ENCODE measurements at places on chromosomes 4 and X.

DNA sequence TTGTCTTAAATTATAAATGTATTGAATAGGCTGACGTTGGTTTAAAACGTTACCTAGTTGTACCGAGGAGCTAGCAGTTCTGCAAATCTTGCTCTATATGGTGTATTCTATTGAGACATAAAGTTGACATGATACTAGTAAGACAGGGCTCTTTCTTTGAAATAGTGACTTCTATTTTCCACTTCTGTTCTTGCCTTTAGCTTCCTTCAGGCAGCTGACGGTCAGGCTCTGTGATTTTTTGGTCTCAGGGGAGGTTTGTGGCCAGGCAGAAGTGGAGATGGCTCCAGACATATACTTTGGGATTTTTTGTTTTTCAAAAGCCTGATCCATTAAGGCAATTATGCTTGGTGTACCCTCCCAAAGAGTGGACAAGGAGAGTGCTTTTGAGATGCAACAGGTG, 95.2 kb downstream of the SLC34A2 start:
- DNase-seq: no peak

GRCh38 chr4:55795341-55795740, 24.2 kb upstream of the EXOC1L start:
- DNase-seq: no peak

DNA sequence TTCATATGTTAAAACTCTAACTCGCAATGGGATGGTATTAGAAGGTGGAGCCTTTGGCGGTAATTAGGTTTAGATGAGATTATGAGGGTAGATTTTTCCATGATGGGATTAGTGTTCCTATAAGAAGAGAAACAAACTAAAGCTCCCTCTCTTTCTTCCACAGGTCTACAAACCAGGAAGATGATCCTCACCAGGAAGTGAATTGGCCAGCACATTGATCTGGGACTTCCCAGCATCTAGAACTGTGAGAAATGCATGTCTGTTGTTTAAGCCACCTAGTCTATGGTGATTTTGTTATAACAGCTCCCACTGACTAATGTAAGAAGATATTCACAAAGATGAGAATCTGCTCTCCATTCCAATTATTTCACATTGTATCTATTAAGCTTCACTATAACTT, 2266.9 kb downstream of the PCDH7 start:
- DNase-seq: no peak

DNA sequence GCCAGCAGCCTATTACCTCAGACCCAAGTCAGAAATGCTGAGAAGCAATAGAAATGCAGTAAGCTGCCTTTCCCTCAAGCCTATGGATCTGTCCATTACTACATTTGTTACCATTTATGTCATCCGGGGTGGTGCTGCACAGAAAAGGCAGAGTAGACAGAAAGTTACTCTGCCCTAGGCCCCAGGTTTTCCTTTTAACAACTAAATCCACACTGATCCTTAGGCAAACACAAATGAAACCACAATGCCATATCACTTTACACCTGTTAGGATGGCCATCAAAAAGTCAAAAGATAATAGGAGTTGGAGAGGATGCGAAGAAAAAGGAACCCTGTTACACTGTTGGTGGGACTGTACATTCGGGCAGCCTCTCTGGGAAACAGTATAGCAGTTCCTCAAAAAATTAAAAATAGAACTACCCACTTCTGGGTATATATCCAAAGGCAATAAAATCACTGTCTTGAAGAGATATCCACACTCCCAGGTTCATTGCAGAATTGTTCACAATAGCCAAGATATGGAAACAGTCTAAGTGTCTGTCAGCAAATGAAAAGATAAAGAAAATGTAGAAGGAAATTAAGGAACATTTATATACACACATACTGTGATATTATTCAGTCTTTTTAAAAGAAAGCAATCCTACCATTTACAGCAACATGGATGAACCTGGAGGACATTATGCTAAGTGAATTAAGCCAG, 186.3 kb downstream of the NWD2 start:
- no peak for DNase-seq

GRCh38 chrX:2523911-2524310, 23.1 kb upstream of the DHRSX start:
- no peak for DNase-seq

DNA sequence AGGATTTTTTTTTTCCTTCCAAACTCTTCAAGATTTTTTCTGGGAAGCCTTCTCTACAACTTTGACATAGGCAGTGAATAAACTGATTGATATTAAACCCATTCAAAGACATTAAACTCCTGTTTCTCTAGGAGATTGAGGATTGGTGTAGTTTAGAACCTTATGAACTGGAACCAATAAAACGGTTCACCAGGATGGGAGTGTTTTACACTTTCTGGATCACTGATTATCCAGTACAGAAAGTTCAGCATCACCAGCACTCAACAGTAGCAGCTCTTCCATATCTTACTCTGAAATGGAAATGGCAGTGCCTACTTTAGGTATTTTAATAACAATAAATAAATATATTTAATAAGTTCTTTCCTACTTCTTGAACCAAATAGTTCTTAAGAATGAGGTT, 76.7 kb downstream of the BMPR1B start:
- DNase-seq: no peak

- no peak for DNase-seq
These were observed 1.4 kb downstream of the KLHL34 start for GRCh38 chrX:21656587-21657317.

DNA sequence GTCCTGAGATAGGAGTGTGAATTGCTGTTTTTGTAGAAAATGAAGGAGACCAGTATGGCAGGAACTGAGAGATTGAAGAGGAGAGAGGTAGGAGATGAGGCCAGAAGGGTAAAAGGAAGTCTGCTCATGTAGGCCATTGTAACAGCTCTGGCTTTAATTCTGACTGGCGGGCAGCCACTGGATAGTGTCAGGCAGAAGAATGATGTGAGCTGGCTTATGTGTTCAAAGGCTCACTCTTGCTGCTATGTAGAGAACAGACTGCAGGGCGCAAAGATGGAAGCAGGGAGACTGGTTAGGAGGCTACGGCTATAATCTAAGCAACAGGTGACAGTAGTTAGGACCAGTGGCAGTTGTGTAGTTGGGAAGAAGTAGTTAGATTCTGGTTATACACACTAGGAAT, 160.2 kb upstream of the FGF13 start:
- DNase-seq: no peak

DNA sequence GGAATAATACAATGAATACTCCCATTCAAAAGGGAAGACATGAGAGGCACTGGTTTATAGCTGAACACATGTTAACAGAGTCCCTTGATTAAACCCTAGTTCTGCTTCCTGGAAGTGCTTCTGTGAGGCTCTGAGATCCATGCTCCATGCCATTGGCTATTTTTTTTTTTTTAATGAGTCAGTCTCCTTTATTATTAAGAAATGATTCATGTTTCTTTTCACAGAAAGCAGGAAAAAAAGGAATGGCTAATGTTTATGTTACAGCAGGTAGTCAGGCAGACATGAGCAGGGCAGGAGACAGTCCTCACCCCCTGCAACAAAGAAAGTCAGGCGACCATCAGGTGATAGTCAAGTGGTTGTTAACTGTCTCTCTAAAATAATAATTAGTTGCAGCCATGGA, 598.7 kb downstream of the EPHA5 start:
- no peak for DNase-seq

DNA sequence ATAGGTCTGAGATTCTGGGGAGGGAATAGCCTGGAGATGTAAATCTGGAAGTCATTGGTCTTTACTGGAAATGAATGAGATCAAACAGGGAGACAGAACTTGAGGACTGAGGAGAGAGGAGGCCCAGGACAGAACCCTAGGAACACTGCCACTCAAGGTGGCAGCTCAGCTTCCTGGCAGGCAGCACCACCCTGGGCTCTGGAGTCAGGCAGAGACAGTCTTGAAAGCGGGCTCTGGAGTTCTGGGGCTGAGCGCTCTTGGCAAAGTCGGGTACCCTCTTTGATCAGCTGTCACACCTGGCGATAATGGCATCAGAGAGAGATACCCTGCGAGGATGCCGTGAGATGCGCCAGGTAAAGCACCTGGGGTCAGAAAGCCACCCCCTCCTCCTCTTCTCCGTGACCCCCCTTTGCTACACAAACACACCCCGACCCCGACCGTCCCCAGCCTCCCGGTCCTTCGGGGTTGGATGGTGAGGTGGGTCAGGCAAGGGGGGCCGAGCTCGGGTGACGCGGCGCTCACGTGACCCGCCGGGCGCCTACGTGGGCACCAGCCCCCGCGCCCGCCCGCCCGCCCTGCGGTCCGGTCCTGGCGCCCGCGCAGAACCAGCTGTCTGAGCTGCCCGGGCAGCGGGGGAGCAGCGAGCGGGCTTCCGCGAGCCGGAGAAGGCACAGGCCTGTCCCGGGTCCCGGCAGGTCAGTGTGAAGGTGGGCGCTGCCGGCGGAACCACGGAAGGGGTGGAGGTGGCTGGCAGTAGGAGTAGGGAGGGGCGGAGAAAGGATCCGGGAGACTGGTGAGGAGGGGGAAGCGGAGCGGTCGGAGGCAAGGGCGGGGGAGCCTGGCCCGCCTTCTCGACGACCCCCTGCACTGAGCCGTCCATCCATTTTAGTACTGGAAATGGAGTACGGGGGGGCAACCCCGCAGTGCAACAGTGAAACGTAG, at the start of gene TCEAL3:
TSS of gene TCEAL3 (plus strand) at position 600 of the 942 bp plus-strand sequence. CDS start 1,102 bp downstream, outside the sequence.
- DNase-seq: no peak

DNA sequence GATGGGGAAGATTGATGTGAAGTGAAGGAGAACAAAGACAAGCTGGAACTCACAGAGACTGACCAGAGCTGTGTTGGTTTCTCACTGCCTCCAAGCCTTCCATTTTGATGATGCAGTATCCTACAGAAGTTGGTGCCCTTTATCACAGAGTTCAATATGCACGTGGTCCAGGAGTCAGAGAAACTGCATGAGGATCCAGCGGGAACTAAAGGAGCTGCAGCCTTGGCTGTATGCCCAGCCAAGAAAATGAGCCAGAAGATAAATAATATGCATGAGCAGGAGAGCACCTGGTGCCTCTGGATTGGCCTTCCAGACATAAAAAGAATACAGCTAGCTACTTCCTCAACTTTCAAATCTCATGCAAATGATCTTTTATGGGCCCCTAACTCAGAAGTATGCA, 44.3 kb upstream of the DCLK2 start:
- no peak for DNase-seq
